Heart left ventricle (tissue), 16 donors: ENCODE measurements at places on chromosomes 6 and 20.
A peak's percentile ranks its signal among the peaks of the same experiment; 100 is the strongest.

- H3K4me3 ChIP-seq: no peak overlapping the region
- H3K27me3 ChIP-seq: no peaks in the 10 kb centered on the region
- H3K4me1 ChIP-seq: no peaks in the 10 kb centered on the region
- DNase-seq: no peak
- no peaks in the 10 kb centered on the region for H3K36me3 ChIP-seq
Measured at GRCh38 chr6:26354162-26354561, 10.8 kb upstream of the BTN3A2 start.

DNA sequence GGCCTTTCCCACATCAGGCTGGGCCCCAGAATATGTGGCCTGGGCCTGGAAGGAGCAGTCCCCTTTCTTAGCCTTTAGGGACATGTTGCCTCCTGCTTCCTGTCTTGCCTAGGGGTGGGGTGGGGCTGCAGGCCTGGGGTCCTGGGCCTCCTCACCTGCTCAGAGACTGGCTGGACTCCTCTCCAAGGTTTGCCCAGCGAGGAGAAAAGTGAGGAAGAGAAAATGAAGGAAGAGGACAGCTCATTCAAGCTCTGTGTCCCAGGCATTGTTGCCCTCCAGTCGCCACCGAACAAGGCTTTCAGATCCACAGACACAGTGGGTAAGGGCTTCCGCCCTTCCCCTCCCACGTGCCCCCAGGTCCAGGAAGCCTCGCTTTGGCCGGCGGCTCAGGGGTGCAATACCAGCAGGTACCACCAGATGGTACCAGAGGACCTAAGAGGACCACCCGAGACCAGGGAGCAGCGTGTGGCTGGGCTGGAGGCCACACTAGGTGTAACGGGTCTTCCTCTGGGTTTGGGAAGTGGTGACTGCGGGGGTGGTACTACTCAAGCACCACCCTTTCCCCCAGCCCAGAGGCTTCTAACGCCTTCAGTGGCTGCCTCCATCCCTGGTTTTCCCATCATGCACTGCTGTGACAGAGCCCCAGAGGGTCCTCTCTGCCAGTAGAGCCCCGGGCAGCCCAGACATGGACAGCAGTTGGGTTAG, 5.5 kb upstream of the BAK1 start:
- H3K27me3 ChIP-seq: no peaks in the 10 kb centered on the region
- H3K36me3 ChIP-seq: no peaks in the 10 kb centered on the region
- H3K27ac ChIP-seq: peak overlapping the region; percentile 18
- H3K4me1 ChIP-seq: peaks cover 29% of the 10 kb centered on the region

DNA sequence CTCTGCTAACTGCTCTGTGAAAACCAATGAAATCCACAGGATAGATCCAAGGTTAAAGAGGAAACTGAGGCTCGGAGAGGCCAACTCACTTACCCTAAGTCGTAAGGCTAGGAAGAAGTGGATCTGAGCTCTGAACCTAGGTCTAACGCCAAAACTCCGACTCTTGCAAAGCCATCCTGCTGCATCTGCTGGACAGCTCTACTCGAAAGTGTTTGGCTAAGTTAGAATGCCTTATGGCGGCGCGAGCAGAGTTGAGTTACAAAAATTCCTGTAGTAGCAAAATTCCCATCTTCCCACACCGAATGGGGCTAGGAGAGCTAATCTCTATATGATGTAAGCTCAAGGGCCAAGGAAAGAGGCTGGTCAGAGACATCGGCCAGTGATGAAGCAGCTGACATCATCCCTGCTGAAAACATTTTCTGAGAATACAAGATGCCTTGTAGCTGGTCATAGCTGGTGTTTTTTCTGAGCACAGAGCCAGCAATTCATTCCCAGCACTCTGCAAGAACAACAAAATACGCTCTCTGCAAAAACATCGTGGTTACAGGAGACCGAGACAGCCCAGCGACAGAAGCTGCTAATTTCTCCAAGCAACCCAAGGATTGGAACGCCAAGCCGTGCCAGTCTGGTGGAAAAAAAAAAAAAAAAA, 1.8 kb downstream of the SPATA2 start:
- no peak overlapping the region for H3K27ac ChIP-seq
- H3K4me1 ChIP-seq: peaks cover 44% of the 10 kb centered on the region
- DNase-seq: no peak
- H3K4me3 ChIP-seq: peak overlapping the region; percentile 72
- peaks cover 1% of the 10 kb centered on the region for H3K36me3 ChIP-seq
- H3K27me3 ChIP-seq: no peaks in the 10 kb centered on the region

DNA sequence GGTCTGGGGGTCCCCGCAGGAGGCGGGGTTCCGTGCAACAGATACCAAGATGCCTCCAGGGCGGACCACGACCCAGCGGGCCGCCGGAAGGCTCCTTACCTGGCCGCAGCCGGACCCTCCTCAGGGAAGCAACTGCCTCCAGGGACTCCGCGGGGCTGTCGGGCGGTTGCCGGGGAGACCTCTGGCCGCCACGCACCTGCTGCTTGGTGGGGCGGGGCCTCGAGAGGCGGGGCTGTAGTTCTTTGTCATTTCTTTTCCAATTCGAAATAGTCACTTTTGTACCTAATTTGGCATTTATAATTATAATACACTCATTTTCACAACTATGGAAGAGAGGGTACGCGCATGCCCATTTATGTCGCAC, 647 bp downstream of the AK9 start:
- H3K4me1 ChIP-seq: peaks cover 25% of the 10 kb centered on the region
- no peaks in the 10 kb centered on the region for H3K36me3 ChIP-seq
- DNase-seq: peak; percentile 53
- H3K27ac ChIP-seq: peak overlapping the region; percentile 85
- H3K27me3 ChIP-seq: no peaks in the 10 kb centered on the region

DNA sequence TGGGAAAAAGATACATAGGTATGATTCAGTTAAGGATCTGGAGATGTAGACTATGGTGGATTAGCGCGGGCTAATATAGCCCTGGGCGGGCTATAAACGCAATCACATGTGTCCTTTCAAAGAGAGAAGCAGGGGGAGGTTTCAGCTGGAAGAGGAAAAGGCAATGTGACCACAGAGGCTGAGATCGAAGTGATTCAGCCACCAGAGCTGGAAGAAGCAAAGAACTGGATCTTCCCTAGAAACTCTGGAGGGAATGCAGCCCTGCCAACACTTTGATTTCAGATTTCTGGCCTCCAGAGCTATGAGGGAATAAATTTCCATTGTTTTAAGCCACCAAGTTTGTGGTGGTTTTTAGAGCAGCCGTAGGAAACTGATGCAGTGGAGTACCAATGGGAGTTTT, 81.5 kb upstream of the NHSL1 start:
- H3K27me3 ChIP-seq: no peaks in the 10 kb centered on the region
- no peak overlapping the region for H3K27ac ChIP-seq
- no peak overlapping the region for H3K4me3 ChIP-seq
- no peaks in the 10 kb centered on the region for H3K36me3 ChIP-seq
- no peak for DNase-seq

DNA sequence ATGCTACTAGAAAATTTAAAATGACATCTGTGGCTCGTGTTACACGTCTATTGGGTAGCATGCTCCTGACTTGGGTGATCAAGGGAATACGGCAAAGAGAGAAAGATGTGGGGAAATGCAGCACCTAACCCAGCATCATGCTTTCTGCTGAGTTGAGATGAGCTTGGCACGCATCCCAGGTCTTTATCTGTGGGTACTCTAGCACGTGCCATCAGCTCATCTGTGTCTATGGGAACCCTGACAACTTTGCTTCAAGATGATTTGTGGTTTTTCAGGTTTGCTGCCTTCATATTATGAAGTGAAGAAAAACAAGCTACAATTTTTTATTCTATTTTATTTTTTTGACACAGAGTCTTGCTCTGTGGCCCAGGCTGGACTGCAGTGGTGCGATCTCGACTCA, 21.0 kb downstream of the RNASET2 start:
- no peak overlapping the region for H3K4me3 ChIP-seq
- no peak overlapping the region for H3K27ac ChIP-seq
- no peaks in the 10 kb centered on the region for H3K27me3 ChIP-seq
- DNase-seq: no peak
- no peaks in the 10 kb centered on the region for H3K36me3 ChIP-seq

DNA sequence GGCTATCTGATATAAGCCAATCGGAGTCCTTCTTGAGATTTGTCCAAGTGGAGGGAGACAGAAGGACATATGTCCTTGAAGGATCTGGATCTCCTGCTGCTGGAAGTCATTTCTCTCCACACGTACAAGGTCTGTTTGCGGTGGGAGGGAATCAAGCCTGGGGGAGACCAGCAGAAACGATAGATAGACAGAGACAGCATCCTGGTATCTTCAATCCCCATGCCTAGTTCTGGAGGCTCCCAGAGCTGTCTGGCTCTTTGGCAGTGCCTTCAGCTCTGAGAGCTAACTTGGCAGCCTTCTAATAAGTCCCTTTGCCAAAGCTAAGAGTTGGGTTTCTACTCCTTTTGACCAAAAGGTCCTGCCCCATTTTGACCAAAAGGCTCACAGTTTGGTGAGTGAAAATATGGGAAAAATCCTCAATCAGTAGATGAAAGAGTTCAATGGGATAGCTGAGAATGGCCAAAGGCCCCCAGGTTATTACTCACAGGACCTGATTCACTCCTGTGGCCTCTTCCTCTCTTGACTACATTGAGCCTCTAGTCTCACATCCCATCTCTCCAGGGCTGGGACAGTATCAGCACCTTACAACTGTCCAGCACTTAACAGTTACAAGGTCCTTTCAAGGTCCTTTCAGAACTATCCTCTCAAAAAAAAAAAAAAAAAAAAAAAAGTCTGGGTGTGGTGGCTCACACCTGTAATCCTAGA, 20.3 kb downstream of the AARS2 start:
- no peaks in the 10 kb centered on the region for H3K36me3 ChIP-seq
- no peak overlapping the region for H3K4me3 ChIP-seq
- H3K27me3 ChIP-seq: peaks cover 89% of the 10 kb centered on the region
- no peak for DNase-seq
- H3K27ac ChIP-seq: no peak overlapping the region
- peaks cover 12% of the 10 kb centered on the region for H3K4me1 ChIP-seq
